ENCODE measurements at places on chromosomes 12 and 14.

GRCh38 chr12:57216921-57217879, 606 bp downstream of the NXPH4 start:
- no peak for DNase-seq

DNA sequence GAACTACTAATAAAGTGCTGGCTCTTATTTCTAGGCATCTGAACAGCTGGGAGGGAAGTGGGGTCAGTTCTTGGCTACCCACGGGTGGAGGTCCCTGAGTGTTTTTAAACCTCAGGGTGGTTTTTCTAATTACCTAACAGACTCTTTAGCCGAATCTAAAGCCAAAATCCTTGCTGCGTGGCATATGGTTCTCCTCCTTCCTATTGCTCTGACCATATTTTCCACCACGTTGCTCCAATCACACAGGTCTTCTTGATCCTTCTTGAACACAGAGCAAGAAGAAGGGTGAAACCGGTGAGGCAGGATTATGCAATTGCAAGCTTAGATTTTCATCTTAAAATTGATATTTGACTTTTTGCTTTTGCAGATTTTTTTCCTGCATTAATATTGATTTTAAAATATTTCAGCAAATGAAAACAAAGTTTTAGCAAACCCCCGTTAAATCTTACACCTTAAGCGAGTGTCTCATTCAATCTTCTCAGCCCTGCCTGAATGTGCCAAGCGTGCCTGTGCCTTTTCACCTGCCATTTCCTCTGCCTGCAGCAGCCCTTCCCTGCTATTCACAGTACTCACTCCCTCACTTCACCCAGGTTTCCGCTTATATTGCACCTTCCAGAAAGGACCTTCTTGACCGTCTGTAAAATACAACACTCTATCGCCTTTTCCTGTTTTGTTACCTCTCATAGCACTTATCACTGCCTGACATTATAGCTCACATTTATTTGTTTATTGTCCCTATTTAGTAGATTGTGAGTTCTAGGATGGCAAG, 506.0 kb downstream of the DIO2 start:
- no peak for DNase-seq

DNA sequence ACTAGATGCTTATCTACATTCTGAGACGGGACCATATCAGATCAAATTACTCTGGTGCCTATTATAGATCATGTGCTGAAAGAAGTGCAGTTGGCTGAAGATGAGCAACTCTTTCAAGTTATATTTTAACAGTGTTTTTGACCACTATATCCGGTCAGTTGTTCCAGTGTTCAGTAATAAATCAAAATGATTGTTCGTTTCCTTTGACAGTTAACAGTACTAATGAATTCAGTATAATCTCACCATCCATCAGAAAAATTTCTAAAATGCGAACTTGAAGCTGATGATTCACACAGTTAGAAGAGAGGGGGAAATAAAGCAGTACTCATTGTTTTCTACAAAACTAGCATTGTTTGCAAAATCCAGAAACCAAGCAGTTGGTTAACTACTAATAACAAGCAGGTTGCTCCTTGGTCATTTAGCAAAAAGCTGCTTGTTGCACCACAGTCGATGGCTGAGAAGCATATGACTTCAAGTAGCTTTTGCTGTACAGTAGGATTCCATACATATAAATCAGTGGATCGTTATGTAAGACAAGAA, 2.3 kb downstream of the RPS6KA5 start:
- no peak for DNase-seq

- no peak for DNase-seq
Measured at GRCh38 chr14:96263347-96264199, 7.6 kb downstream of the BDKRB1 start.

DNA sequence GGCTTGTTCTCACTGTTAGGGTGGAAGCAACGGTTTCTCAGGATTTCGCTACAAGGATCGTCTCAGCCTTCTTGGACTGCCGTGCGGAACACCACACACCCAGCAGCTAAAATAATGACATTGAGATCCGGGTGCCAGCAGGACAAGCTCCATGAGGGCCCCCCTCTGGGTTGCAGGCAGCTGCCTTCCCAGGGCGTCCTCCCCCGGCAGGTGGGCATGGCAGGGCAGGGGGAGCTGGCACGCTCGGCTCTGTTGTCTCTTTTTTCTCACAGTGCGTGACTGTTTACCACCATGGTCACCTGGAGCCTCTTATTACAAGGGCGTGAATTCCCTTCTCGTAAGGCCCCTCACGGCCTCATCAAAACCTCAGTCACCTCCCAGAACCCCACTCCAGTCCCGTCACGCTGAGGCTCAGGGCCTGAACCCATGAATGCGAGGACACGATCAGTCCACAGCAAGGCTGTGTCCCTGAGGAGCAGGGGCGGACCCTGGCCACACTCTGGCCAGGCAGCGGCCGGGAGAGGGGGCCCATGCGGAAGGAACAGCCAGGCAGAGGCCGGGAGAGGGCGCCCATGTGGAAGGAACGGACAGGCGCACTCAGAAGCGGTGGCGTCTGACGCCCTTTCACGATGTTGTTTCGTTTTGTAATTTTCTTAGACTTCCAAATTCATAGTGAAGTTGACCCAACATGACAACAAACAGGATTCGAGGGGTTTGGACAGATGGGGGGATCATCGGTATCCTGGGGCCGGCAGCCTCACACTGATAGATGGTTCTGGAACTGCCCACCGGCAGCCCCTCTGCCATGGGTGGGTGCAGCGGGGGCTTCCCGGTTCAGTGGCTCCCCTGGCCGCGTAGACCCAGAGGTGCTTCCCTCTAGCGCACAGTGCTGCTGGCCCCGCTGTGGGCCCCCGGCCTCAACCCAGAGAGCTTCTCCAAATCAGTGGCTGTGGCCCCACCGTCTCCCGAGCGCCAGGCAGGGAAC, 10.0 kb downstream of the LRCOL1 start:
- DNase-seq, result no peak

- DNase-seq, result no peak
Measured at GRCh38 chr14:64623554-64624165, 73.9 kb downstream of the PPP1R36 start.

GRCh38 chr14:100292776-100293461, 13.3 kb downstream of the SLC25A29 start:
- DNase-seq, result no peak

- DNase-seq, result no peak
Measured at GRCh38 chr12:131430158-131430742, 280.6 kb upstream of the SFSWAP start.

DNA sequence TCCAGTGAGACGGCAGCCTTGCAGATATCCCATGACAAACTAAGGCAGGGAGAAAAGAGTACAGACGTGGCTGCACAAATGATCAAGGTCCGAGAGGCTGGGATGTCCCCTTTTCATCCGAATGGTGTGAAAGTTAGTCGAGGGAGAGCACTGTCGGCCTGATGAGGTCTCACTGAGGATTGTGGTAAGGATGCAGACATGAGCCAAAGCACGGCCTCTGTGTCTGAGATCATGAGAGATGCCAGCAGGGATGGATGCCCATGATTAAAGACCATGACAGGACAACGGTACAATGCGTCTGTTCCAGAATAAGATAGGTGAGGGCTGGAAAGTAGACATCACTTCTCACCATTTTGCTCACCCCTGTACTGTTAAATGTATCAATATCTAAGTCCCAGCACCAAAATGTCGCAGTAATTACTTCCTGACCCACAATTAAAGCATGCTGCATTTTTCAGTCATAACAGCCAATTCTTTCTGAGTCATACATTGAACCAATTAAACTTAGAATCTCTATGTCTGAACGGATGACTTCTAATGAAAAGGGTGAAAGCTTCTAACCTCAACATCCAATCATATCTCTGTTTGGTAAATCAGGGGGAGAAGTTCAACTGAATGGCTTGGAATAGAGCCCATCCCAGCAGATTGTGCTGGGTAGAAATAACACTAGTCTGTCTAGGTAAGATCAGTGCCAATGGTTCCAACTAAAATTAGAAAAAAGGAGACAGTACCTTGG, 249.6 kb upstream of the SOX5 start:
- DNase-seq, result no peak

DNA sequence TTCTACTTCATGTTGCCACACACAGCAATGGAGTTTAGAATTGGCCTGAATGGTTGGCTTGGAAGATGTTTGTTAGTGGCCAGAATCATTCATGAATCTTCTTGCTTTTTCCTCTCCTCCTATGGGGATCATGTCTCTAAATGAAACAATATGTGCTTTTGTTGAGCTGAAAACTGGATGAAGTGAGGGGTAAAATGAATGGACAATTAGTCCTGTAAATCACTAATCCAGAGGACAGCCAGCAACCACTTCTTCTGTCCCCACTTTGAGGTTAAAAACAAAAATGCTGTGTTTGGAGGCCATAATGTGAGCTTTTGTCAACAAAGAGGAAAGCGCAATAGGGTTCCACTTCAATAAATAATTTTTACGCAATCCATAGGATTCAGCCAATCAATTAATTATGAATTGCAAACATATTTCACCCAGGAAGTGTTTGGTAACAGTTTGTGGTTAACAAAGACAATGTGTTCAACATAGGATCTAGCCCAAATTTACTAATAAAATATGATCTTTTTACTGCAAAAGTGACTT, 30.3 kb upstream of the AMIGO2 start:
- DNase-seq, result no peak

DNA sequence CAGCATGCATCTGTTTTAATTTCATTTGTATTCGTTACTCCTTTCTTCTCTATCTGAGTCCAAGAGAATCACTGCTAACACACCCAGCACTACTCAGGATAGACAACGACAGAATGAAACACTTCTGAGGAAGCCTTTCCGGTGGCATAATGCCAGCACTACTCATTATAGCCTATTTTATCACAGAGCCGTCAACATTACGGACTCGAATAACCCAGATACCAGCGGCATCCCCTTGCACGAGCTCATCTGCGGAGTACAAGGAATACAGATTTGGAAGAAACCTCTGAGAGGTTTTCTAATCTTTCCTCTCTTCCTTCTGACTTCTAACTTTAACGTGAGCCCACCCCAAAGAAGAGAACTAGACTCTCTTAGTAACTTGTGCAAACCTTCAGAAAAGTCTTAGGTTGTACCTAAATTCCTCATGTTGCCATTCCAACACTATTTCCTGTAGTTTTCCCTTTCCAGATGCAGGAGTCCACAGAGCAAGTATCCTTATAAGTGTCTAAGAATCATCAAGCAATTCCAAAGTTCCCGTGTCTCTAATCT, 248.1 kb downstream of the APAF1 start:
- DNase-seq, result no peak

DNA sequence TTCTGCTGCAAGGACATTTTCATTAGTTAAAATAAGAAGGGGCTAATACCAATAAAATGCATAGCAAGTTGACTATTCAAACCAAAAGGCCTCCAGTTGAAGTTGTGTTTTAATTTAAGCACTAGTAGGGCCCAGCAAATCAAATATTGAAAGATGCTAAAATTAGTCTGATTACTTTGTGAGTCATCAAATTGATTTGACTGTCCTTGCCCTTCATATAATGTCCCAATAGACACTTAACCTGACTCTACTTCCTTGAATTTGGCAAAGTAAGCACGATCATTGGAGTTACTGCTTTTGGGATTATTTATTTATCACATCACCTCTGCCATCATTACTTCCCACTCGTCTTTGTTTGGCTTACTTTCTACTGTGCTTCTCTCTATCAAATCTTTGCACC, 798.5 kb downstream of the DIO2 start:
- no peak for DNase-seq

DNA sequence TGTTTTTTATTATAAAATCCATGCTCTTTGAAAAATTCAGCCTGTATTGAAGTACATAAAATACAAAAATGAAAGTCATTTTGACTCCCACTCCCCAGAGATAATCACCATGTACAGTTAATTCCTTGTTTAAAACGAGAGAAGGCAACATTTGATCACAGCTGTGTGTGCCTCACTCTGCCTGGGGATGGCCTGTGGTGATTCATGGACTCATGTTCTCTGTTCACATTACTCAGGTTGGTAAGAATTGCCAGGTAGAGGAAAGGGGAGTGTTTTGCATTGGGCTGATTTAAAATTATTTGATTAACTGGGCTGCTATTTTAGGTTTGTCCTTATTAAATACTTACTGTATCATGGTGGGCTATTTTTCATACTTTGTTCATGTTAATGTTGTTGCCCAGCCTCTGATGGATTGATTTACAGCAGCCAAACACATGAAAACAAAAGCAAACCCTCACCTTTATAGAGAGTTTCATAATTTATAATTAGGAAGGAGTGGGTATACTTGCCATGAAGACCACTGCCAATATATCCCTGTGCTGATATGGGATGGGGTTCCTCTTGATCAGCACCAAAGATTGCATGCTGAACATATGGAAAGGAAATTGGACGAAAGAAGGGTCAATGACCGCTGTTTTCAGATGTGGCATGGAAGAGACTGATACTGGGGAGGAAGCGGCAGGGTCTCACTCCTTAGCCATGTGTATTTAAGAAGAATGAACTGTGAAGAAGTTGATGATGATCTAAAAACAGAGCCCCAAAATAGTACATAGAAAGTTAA, 3.0 kb downstream of the ZBTB1 start:
- DNase-seq, result no peak

DNA sequence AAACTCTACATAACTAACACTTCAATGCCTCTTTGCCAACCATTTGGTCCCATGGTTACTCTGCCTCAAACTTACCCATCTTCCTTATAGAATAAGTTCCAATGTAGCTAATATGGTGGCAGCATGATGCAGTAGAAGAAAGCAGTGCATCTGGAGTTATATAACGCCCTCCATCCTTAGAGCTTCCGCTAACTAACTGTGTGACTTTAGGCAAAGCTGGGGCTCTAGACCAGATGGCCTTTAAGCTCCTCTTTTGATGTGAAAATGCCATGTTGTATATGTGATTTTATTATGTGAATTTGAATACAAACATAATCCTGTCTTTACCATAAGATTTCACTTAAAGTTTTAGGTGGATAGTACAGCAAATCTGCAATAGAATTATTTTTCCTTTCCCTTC, 6.1 kb downstream of the ABCD2 start:
- no peak for DNase-seq

DNA sequence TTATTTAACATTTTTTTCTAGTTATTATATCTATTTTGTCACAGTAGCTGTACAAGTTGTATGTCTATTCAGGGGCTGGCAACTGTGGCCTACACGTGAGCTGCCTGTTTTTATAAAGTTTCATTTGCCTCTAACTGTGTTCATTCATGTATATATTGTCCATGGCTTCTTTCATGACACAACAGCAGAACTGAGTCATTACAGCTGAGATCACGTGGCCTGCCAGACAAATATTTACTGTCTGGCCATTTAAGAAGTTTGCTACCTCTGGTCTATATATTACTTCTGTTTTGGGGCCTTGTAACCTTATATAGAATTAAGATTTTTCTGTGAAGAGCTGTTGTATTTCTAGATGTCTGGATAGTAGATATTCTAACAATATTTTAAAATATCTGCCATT, 37.9 kb downstream of the KIAA0586 start:
- DNase-seq, result no peak
